ENCODE measurements at places on chromosomes 11 and 22. TPM values are rescaled to one million over a fixed set of nuclear protein-coding genes. Genes with fewer than 3 reads are reported as not detected.
A peak's percentile ranks its signal among the peaks of the same experiment; 100 is the strongest.

Gene ANKRD42
- total RNA-seq: 7.4 TPM

Gene OR5A1
- not detected for total RNA-seq

Gene SCN4B
- total RNA-seq: 1.2 TPM

Gene FOSL1
- 11.9 TPM for total RNA-seq

Gene DENND6B
- total RNA-seq: 0.88 TPM

Gene RBFOX2
- total RNA-seq: 33.3 TPM

Gene DNAJB7
- not detected for total RNA-seq

GRCh38 chr11:78197816-78198215 is 9.1 kb downstream of the USP35 start:
- H3K27ac ChIP-seq: no peak overlapping the region
- H3K4me3 ChIP-seq: no peak overlapping the region
- peaks cover 64% of the 10 kb centered on the region for H3K36me3 ChIP-seq
- DNase-seq: no peak
- H3K4me1 ChIP-seq: no peaks in the 10 kb centered on the region
- no peaks in the 10 kb centered on the region for H3K27me3 ChIP-seq

- H3K27me3 ChIP-seq: no peaks in the 10 kb centered on the region
- no peak overlapping the region for H3K4me3 ChIP-seq
- no peaks in the 10 kb centered on the region for H3K4me1 ChIP-seq
- H3K27ac ChIP-seq: no peak overlapping the region
These were observed 110.3 kb downstream of the KCNQ1OT1 start for GRCh38 chr11:2589538-2589934.

DNA sequence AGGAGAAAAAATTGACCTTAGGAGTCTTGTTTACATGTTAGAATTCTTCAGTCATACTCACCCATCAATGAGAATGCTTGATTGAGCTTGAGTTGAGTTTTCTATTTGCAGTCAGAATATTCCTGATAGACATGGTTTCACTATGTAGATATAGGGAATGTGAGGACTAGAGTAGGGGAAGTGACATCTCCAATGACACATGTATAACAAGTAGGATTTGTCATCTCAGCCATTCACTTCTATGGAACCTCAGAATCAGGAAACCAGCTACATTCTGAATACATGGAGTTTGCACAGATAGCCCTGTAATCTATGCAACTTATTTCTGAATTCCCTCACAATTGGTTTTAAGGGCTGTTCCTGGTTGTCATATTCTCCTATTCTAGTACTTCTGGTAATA is 20.1 kb upstream of the OR9Q1 start:
- H3K27me3 ChIP-seq: no peaks in the 10 kb centered on the region
- peaks cover 13% of the 10 kb centered on the region for H3K4me1 ChIP-seq
- H3K27ac ChIP-seq: peak overlapping the region; percentile 21
- no peak overlapping the region for H3K4me3 ChIP-seq
- DNase-seq: no peak
- no peaks in the 10 kb centered on the region for H3K36me3 ChIP-seq

GRCh38 chr11:104163100-104164027 is 583 bp downstream of the PDGFD start:
- H3K4me1 ChIP-seq: peaks cover 8% of the 10 kb centered on the region
- H3K27ac ChIP-seq: no peak overlapping the region
- no peak for DNase-seq
- no peaks in the 10 kb centered on the region for H3K36me3 ChIP-seq

DNA sequence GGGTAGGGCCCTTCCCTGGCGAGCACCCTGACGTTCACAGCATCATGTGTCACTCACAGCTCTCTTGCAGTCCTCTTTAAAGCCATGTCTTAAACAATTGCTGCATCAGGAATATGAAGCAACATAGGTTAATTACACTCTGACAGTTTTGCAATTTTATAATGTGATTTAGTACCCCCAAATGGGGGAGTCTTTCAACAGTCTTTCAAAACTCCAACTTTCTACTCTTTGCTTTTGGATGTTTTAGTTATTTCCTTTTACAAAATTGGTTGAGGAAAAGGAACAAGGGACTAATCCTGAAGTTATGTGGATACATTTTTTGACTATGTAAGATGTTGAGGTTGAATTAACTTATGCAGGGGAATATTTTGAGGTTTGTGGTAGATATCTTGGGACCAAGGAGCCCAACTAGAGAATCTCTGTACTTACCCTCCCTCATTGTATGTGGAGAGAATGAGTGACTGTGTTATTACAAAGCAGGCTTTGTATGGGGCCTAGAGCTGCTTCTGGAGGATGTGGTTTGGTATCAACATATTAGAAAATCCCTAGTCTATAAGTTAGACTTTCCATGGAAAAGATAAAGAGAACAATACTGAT is at the start of gene MMP8:
MMP8 (minus strand) TSS at position 51 of the 597 bp plus-strand sequence. CDS start 99 bp downstream, outside the sequence.
- H3K27me3 ChIP-seq: no peaks in the 10 kb centered on the region
- H3K27ac ChIP-seq: no peak within 1 kb of the TSS
- no peak within 1 kb of the TSS for H3K4me3 ChIP-seq
- no peak for DNase-seq
- no peaks in the 10 kb centered on the region for H3K4me1 ChIP-seq
- no peaks in the 10 kb centered on the region for H3K36me3 ChIP-seq

DNA sequence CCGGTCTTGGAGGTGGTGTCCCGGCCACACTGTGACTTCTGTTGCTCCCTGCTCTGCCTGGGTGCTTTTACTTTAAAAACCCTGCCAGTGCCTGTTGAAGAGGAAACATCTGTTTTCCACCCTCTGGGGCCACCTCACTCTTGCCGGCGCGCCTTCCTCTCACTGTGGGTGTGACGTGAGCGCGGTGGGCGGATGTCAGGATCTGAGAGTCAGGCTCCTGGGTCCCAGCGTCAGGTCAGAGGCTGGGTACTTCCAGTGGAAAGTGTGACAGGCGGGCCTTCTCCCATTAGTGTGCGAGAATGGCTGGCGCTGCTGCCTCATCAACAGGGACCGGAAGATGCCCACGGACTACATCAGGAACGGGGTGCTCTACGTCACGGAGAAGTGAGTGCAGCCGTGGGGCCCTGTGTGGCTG is 54.2 kb downstream of the GRAMD4 start:
- no peak overlapping the region for H3K4me3 ChIP-seq
- H3K36me3 ChIP-seq: peaks cover 97% of the 10 kb centered on the region
- DNase-seq: peak; percentile 23
- H3K27me3 ChIP-seq: no peaks in the 10 kb centered on the region
- H3K27ac ChIP-seq: peak overlapping the region; percentile 48

- H3K4me3 ChIP-seq: no peak overlapping the region
- no peaks in the 10 kb centered on the region for H3K36me3 ChIP-seq
- H3K27me3 ChIP-seq: no peaks in the 10 kb centered on the region
- peak overlapping the region; percentile 87 for H3K27ac ChIP-seq
These were observed 27.9 kb upstream of the OAF start for GRCh38 chr11:120182790-120183491.

DNA sequence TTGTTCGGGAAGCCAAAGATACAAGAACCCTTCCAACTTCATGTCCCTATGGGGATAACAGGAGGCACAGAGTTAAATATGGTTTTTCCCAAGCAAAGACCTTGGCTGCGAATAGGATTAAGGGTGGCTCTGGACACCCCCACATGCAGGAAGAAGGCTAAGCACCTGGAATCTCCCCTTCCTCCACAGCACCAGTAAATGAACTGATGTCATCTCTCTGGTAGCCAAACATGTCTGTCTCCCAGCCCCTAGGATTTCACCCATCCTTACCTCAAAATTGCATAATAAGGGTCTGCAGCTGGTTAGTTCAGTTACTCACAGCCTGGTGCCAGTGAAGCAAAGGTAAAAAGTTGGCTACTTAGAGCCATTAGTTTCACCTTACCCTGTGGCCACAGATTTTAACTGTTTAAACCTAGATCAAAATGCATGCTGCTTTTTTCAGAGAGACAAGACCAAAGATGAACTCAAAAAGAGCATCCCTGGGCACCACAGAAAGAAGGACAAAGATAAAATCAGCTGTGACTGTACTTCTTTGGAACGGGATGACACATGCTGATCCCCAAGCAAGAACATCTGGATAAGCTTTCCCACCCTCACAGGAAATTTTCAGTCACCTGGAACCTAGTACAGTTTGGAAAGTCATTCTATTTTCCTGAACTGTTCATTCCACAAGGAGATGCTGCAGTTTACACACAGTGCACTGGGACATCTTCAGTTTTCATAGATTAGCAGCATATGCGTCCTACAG is 77.2 kb upstream of the AKIP1 start:
- H3K4me1 ChIP-seq: peaks cover 39% of the 10 kb centered on the region
- DNase-seq: no peak
- H3K36me3 ChIP-seq: no peaks in the 10 kb centered on the region
- no peaks in the 10 kb centered on the region for H3K27me3 ChIP-seq
- no peak overlapping the region for H3K27ac ChIP-seq
- H3K4me3 ChIP-seq: no peak overlapping the region

GRCh38 chr22:49760630-49761571 is 66.8 kb downstream of the BRD1 start:
- no peak overlapping the region for H3K27ac ChIP-seq
- DNase-seq: no peak
- peaks cover 8% of the 10 kb centered on the region for H3K4me1 ChIP-seq
- no peak overlapping the region for H3K4me3 ChIP-seq

DNA sequence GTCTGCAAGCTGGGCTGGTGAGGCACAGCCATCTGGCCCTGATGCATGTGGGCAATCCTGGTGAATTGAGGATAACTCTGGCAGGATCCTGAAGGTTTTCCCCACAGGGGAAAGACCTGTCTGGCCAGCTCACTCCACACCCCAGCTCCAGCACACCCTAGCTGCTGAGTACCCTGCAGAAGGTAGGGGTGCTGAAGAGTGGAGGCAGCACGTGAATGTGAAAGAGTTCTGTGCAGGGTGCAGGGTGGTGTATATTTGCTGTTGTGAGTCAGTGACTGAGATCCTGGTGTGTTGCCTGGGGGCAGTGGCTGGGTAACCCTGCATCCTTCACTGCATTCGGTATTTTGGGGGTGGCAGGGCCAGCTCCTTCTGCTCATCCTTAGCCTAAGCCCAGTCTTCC is 22.4 kb downstream of the DGAT2 start:
- H3K36me3 ChIP-seq: no peaks in the 10 kb centered on the region
- no peak for DNase-seq
- H3K4me1 ChIP-seq: no peaks in the 10 kb centered on the region
- H3K27ac ChIP-seq: no peak overlapping the region
- no peaks in the 10 kb centered on the region for H3K27me3 ChIP-seq
- H3K4me3 ChIP-seq: no peak overlapping the region

DNA sequence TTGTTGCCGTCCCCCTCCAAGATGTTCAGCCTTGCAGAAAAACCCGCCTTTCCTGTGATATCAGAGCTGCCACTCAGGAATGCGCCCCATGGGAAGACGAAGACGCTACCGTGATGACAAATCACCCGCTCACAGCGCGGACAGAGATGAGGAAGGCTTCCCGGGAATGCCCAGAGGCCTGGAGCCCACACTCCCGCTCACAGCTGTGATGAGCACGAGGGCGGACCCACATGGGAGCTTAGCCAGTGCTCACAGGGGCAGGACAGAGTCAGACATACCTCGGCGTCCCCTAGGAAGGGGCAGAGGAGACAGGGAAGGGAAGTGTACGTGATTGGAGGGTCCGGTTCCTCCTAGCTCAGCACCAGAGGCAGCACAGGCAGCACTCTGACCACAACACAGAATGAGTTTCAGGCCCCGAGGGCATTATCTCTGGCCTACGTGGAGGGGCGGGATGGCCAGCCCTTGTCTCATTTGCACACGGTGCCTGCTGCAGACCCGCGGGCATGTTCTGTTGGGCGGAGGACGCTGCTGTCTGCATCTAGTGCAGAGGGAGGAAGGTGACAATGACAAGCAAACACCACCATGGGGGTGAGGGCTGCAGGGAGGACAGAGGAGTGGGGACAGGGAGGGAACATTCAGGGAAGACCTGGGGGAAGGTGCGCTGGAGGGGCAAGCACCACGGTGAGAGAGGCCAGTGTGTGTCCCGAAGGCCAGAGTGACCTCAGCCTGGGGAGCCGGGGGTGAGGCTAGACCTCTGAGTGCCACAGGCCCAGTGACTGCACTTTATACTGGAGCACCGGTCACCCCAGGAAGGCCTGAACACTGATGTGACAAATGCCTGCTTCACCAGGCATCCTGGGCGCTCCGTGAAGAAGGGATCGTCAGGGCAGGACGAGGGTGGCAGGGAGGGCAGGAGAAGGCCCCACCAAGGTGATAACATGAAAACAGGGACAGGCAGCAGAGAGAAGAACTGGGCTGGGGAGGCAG is 79.6 kb downstream of the CELSR1 start:
- no peaks in the 10 kb centered on the region for H3K27me3 ChIP-seq
- H3K4me3 ChIP-seq: no peak overlapping the region
- H3K27ac ChIP-seq: no peak overlapping the region
- peaks cover 9% of the 10 kb centered on the region for H3K4me1 ChIP-seq

GRCh38 chr11:75719340-75720239 is 2.0 kb downstream of the MOGAT2 start:
- DNase-seq: no peak
- no peak overlapping the region for H3K27ac ChIP-seq
- no peaks in the 10 kb centered on the region for H3K4me1 ChIP-seq
- no peaks in the 10 kb centered on the region for H3K27me3 ChIP-seq
- no peaks in the 10 kb centered on the region for H3K36me3 ChIP-seq
- no peak overlapping the region for H3K4me3 ChIP-seq

- H3K4me1 ChIP-seq: peaks cover 6% of the 10 kb centered on the region
- H3K4me3 ChIP-seq: no peak overlapping the region
- no peak overlapping the region for H3K27ac ChIP-seq
- H3K36me3 ChIP-seq: no peaks in the 10 kb centered on the region
These were observed 17.6 kb upstream of the CD44 start for GRCh38 chr11:35121326-35121865.

GRCh38 chr11:71255800-71256479 is 3.6 kb upstream of the SHANK2 start:
- no peak overlapping the region for H3K27ac ChIP-seq
- no peaks in the 10 kb centered on the region for H3K36me3 ChIP-seq
- peaks cover 12% of the 10 kb centered on the region for H3K4me1 ChIP-seq
- H3K4me3 ChIP-seq: no peak overlapping the region

DNA sequence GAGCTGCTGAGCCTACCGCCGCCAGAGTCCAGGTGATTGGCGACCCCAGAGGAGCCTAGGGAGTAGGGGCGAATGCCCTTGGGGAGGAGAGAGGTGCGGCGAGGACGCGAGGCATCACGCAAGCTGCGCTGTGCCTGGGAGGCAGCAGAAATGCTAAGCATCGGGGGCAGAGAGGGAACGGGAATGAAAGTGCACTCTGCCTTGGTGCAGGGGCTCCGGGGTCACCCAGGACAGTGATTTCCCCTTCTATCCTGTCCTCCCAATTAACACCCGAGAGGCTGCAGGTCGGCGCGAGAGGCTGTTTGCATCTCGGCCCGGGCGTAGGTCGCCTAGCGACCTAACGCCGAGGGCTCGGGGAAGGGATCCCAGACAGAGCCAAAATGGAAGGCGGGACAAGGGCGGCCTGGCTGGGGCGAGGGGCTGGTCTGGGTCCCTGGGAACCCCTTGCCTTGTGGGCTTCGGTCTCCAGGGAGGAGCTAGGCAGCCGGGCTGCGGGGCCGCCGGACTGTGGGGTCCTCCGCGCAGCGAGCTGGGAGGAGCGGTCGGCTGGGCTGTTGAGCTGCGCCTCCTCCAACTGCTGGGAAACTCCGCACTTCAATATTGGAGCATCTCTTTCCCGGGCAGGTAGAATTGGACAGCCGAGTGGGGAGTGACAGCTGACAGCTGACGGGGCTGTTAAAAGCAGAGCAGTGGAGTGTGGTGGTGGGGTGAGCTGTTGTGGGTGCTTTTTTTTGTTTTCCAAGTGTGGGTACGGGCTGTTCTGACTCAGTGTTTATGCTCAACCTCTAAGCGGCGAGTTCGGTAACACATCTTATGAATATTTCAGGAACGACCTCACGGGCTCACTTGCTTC is 657 bp downstream of the ELMOD1 start:
- no peaks in the 10 kb centered on the region for H3K36me3 ChIP-seq
- H3K27ac ChIP-seq: no peak overlapping the region
- H3K4me1 ChIP-seq: peaks cover 17% of the 10 kb centered on the region

GRCh38 chr11:127219704-127220103 is 219.1 kb upstream of the KIRREL3 start:
- H3K27ac ChIP-seq: no peak overlapping the region
- DNase-seq: no peak
- H3K4me3 ChIP-seq: no peak overlapping the region
